ENCODE measurements at places on chromosomes 3 and 15.

DNA sequence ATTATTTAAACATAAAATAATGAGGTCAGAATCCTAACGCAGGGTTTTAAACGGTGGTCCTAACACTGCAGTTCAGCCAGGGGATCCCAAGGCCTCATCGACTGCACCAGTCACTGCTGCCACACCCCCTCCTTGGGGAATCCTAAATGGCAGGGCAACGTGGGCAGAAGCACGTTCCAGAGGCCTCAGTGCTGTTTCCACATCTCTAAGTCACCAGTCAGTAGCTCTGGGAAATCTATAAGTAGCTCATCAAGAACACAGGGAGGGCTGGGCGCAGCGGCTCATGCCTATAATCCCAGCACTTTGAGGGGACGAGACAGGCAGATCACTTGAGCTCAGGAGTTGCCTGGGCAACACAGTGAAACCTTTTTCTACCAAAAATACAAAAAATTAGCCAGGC lies 47.5 kb downstream of the PRTG start:
- DNase-seq, result peak; percentile 11

GRCh38 chr15:45690581-45691260 lies 55.9 kb downstream of the SQOR start:
- no peak for DNase-seq

GRCh38 chr3:38203690-38204089 lies 38.4 kb downstream of the OXSR1 start:
- DNase-seq, result no peak

- no peak for DNase-seq
These were observed 186.3 kb upstream of the GPR149 start for GRCh38 chr3:154616298-154616697.

GRCh38 chr15:101534376-101534970 lies 45.0 kb upstream of the PCSK6 start:
- no peak for DNase-seq

DNA sequence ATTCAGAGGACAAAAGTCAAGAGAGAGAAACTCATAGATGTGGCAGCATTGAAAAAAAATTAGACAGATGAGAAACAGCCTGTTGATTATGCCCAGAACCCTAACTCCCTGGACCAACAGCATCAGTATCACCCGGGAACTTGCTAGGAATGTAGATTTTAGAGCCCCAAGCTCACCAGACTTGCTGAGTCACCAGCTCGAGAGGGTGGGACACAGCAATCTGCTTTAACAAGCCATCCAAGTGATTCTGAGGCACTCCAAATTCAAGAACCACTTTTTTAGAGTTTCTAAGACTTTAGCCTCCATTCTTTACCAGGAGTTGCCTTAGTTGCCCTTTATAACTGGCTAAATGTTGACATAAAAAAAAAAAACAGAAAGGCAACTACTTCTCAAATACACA lies 70.9 kb downstream of the CGGBP1 start:
- DNase-seq, result peak; percentile 25

GRCh38 chr15:85702321-85703101 lies 92.2 kb downstream of the KLHL25 start:
- DNase-seq, result peak; percentile 30

GRCh38 chr15:62392376-62392775 lies 227.3 kb upstream of the C2CD4B start:
- DNase-seq, result peak; percentile 64

DNA sequence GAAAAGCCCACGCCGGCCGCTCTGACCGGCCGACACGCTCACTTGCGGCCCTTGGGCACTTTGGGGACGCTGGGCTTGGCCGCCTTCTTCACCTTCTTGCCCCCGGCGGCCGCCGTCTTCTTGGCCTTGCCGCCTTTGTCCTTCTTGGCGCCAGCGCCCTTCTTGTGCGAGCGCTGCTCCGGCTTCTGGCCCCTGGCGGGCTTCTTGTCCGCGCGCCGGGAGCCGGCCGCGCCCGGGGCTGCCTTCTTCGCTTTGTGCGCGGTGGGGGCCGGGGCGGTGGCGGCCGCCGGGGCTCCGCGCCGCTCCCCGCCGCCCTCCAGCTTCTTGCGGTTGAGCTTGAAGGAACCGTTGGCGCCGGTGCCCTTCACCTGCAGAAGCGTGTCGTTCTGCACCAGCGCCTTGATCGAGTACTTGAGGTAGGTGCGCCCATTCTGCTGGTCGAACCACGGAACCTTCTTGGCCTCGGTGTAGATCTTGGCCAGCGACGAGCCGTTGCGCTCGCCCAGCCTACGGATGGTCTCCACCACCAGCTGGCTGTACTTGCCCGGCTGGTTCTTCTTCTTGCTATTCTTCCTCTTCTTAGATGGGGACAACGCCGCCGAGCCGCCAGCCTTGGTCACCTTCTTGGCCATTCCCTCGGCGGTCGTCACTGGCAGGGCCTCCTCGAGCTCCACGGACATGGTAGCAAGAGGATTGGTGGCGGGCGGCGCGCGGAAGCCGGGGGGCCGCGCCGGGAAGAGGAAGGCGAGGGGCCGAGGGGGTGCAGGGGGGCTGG lies 36.7 kb downstream of the HMCES start:
- DNase-seq, result no peak

GRCh38 chr15:90264671-90265070 lies 801 bp upstream of the NGRN start:
- DNase-seq, result no peak

DNA sequence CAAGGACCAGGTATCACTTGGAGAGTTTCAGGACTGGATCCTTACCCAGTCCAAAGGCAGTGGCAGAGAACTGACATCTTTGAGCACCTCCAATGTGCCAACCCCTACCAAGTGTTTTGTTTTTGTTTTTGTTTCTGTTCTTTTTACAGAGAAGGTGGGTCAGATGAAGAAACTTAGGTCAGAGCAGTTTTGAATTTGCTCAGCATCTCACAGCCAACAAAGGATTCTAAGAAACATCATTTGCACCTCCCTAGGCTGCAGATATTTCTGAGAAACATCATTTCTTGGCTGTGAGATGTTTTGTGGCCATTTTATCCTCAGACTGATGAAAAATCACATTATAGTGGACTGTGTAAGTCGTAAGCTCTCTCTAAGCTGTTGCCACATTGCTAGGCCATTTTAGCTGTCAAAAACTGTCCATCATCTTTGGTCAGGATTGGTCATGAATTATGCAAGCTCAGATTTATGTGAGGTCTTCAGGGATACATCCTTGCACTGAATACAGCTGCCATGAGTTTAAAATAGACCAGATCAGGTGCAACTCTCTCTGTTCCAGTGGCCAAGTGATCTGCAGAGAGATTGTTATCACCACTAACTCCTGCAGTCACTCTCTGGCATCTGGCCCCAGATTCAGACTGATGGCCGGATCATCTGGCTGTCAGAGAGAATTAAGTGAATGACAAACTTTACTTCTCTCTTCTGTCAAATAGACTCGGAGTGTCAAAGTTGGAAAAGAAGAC lies 341.5 kb downstream of the EPHB1 start:
- DNase-seq, result no peak

DNA sequence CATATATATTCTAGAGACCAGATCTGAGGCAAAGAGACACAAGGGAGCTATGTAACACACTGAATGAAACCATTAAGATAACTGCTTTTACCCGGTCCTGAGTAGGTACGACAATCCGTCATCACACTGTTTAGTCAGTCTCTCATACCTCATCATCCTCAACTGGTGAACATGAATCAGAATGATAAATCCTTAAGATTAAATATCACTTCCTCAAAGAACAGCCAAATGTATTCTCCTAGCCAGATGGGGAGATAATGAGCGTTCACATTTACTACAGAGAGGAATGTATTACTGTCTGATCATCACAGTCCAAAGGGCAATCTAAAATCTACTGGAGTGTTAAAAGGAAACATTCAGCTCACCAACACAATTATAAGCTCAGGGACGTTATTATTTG lies 319.4 kb upstream of the STAC start:
- DNase-seq, result peak; percentile 5

DNA sequence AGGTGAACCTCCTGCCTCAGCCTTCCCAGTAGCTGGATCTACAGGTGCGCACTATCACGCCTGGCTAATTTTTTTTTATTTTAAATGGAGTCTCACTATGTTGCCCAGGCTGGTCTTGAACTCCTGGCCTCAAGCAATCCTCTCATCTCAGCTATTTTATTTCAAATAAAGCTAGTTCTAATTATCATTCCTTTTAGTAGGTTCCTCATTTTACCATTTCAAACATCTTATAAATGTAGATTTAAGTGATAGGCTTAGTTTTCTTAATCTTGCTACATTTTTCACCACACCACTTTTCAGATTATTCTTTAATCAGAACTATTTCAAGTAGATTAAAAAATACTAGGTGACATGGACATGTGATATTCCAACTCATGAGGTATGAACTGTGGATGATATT lies 30.3 kb downstream of the PIGB start:
- no peak for DNase-seq

GRCh38 chr3:140546649-140547048 lies 131.2 kb upstream of the TRIM42 start:
- DNase-seq, result no peak

DNA sequence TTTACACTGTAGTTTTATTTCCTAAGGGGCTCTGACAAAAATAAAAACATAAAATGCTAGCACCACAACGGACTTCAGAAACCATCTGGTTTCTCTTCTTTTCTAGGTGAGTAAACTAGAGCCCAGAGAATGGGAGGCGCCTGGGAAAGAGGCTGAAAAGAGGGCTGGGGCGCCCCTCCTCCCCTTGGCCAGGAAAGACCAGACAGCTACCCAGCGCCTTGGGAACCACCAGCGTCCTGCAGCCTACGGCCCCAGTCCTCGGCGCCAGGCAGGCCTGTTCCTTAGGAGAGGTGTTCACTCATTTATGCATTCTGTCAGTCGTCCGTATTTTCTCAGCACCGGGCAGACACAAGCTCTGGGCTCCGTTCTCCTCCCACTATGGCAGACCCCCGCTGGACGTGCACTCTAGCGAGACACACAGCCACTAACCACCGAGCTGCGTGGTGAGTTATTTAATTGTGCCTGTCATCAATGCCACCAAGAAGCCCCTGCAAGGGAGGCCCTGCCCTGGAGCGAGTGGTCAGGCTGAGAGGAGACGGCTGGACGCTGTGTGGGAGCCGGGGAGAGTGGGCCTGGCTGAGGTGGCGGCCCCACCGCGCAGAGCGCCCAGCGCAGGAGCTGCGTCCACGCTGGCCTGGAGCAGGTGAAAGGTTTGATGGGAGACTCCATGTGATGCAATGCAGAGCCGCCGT lies 294.4 kb downstream of the OCA2 start:
- DNase-seq, result no peak

DNA sequence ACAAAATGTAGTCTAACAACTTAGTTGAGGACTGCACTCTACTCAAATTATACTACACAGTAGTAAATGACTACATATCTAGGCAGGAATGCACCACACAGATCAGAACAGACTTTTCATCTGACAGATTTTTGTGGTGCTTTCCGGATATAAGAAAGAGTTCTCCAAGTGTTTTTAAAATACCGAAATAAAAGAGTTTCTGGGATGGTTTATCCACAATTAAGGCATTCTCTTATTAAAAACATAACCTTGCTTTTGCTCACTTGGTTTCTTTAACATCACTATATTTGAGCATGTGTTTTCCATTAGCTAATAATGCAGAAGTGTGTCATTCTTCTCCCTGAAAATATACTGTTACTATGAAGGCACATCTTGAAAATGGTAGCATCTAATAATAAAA lies 132.9 kb downstream of the MAGI1 start:
- peak; percentile 76 for DNase-seq

DNA sequence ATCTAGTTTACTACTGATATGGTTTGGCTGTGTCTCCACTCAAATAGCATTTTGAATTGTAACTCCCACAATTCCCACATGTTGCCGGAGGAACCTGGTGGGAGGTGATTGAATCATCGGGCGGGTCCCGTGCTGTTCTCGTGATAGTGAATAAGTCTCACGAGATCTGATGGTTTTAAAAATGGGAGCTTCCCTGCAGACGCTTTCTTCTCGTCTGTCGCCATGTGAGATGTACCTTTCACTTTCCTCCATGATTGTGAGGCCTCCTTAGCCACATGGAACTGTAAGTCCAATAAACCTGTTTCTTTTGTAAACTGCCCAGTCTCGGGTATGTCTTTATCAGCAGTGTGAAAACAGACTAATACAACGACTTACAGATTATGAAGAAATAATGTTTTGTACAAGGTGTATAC lies 35.6 kb upstream of the PYDC2 start:
- no peak for DNase-seq

DNA sequence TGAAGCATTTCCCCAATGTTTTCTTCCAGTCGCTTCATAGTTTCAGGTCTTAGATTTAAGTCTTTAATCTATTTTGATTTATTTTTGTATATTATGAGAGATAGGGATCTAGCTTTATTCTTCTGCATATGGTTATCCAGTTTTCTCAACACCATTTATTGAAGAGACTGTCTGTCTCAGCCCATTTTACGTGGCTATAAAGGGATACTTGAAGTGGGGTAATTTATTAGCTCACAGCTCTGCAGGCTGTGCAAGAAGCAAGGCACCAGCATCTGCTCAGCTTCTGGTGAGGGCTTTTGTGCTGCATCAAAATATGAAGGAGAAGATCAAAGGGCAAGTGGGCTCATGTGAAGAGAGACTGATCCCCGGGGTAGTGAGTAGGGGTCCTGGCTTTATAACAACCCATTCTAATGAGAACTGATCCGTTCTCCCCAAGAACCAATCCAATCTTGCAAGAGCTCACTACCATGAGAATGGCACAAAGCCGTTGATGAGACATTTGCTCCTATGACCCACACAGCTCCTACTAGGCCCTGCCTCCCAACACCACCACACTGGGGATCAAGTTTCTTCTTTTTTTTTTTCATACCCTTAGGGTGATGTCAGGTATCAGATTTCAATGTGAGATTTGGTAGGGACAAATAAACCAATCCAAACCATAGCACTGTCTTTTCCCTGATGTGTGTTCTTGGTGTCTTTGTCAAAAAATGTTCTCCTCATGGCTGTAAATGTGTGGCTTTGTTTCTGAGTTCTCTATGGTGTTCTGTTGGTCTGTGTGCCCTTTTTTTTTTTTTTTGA lies 63.2 kb downstream of the IQGAP1 start:
- DNase-seq, result peak; percentile 64

DNA sequence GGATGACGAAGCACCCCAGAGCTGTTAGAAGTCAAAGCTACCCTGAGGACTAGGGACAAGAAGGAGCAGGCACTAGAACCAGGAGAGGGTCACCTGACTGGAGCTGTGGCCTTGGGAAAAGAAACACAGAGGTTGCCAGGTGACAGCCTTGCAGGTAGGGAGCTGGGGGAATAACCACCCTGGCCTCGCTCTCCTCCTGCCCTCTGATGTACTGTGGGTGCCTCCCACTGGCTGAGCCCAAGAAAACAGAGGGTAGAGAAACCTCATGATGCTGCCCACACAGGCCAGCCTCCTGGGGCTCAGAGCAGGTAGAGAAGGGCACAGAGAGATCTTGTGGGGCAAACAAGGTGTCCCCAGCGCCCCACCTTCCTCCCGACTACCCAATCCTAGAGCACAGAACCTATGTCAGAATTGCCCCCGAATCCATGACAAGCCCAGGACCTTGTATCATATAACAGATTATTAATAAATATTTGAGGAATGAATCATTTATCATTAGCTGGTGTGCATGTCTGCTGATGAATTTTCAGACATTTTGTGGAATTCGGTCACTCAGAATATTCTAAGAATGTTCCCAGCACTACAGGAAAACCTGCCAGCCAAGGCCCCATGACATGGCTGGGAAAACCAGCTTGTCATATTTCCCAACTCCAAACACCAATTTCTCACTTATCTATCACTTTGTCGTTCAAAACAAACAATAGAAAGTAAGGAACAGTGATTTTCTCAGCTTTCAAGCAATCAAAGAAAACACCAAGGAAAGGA lies 59.8 kb upstream of the MEX3B start:
- peak; percentile 89 for DNase-seq

- DNase-seq, result no peak
These were observed 53.9 kb upstream of the NEDD4 start for GRCh38 chr15:56047354-56047753.

GRCh38 chr3:79175870-79176269 lies 591.9 kb downstream of the ROBO1 start:
- DNase-seq, result no peak
